ENCODE measurements at places on chromosomes 5 and 9.
A peak's percentile ranks its signal among the peaks of the same experiment; 100 is the strongest.

DNA sequence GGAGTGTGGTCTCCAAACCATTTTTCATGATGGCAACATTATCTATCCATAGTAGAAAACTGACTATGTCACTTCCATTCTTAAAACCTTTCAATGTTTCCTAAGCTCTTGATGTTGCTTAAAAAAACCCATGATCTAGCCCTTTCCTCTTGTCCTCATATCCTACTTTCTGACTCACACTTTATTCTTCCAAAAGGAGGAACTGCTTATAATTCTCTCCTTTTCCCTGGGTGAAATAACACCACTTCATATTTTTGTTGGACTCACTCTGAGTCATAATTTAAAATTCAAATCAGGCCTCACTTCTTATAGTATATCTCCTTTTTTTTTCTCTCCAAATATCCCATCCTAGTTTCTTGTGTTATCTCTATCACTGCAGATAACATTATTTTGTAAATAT is 513.9 kb downstream of the MAN2A1 start:
- DNase-seq, result no peak

- no peak for DNase-seq
Measured at GRCh38 chr9:969310-970150, 6.9 kb upstream of the DMRT3 start.

- DNase-seq, result no peak
Measured at GRCh38 chr5:35618781-35619180, 1.1 kb downstream of the SPEF2 start.

- no peak for DNase-seq
Measured at GRCh38 chr9:124248066-124248465, 9.7 kb upstream of the NEK6 start.

DNA sequence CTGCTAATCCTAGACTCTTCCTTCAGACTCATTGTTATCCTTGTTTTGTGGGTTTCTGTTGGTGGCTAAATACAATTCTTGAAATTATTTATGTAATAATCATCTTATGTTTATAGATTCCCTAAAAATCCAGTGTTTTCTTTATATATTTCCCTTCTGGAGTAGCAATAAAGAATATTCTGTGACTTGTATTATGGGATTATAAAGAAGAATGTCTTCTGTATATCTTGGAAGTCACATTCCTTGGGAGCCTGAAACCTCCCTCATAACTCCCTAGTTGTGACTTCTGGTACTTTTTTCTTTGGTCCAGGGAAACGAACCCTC is 356.1 kb downstream of the TMEM167A start:
- DNase-seq, result no peak

DNA sequence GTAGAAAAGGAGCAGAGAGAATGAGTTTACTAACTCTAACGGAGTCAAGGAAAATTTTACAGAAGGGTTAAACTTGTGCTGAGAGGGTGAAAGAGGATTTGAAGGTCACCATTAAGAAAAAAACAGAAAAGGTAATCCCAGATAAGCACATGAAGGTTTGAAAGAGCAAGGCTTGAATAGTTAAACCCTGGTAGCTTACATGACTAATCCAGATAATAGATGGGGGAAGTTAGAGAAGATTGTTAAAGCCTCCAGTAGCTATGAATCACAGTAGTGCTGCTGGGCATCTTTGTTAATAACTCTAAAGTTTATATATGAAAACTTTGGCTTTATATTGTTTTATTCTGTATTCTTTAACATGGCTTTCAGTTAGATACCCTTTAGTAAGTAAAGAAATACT is 354.5 kb upstream of the FTMT start:
- peak; percentile 40 for DNase-seq

Measured in ELR (cell line).